NCI-H1092 treated with DMSO at 0.1 percent for 48 hours (cell line): ENCODE measurements at places on chromosomes 6 and 20.

- no peak for DNase-seq
Observed at GRCh38 chr6:18147160-18147559, 7.7 kb downstream of the TPMT start.

DNA sequence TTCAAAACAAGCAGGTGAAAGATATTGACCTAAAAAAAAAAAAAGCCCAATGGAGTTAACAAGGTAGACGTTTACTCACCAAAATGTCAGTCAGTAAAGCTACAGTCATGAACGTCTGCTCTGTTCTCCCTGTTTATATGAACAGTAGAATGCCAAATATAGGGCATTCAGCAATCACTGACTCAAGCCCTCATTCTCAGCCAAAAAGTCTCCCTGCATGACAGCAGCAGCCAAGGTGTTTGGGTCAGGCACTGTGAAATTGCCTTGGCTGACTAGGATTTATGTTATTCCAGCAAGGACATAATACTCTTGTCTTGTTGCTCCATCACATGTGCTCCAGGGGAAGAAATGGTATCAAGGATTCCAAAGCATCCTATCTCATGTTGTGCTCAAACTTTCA, 194.7 kb upstream of the RSPO3 start:
- no peak for DNase-seq

GRCh38 chr6:115323001-115323400, 737.7 kb downstream of the FRK start:
- no peak for DNase-seq

DNA sequence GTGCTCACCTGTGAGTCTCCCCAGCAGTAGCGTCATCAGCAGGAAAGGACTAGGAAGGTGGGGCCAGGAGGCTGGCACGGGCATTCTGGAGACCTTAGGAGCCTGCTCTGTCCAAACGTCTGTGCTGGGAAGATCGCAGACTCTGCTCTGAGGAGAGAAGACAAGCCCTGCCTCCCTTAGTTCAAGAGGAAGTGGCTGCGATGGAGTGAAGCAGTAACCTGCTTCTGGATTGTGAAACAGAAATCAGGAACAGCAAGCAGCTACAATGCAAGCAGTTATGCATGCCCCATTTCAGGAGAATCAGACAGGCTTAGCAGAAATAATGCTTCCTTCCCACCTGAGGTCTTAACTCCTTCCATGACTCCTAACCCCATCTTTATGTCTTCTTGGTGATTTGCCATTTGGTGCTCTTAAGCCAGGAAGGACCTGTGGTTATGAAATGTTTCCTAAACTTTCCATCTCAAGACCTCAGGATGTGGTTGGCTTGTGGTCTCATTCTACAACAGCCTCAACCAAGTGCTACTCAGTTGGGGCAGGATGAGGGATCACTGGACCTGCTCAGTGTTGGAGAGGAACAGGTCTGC, at the start of gene SIRPB1:
SIRPB1 (minus strand) TSS at position 149 of the 584 bp plus-strand sequence; CDS start at position 84, 65 bp downstream.
- DNase-seq, result no peak

DNA sequence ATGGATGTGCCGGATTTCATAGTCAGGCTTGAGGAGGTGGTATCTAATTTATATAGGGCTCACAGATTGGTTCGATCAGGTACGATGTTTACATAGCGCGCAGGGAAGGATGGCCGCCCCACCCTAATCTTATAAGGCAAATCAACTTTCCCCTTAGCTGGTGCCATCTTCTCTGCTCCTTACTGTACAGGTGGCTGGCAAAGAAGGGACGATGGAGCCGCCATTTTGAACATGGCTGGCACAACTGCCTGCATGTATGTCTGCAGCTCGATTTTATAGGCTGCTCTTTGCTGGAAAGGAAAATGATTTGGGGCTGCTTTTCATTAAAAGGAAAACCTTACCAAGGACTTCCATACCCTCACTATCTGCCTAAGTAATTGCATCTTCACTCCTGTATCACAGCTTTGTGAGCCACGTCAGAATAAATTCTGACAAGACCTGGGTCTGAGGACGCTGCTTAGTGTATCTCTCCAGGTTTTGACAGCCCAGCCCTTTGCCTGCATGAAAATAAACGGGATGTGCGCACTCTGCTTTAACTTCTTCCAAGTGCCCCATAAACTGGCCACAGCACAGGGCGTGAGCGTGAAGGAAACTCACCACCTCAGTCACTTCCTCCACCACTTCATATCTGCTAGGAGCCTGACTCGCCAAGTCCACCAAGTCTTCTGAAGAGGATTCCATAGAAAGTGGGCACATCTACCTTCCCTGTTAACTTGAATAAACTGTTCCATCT, 109.4 kb upstream of the ARMC2 start:
- no peak for DNase-seq

- DNase-seq, result no peak
Observed at GRCh38 chr20:51596668-51597388, 54.3 kb upstream of the NFATC2 start.

DNA sequence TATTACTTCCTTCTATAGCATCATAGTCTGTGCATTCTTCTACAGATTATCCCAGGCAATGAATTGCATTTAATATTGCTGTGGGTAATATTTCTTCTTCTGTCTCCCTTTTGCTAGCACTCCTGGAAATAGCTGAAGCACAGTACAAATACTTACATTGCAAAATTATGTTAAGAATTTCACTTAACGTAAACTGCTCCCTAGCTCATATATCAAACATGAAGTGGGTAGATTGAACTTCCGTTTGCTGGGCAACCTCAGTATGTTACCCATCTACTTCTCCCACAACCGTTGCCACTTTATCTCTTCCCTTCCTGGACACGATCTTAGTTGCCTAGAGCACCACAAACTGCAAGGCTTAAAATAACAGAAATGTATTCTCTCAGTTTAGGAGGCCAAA, 963.3 kb downstream of the KIF16B start:
- no peak for DNase-seq

GRCh38 chr20:12914804-12915203, 94.0 kb upstream of the SPTLC3 start:
- no peak for DNase-seq
